Activated CD8-positive, alpha-beta T cell treated with anti-CD3 and anti-CD28 coated beads for 36 hours (primary cell): ENCODE measurements at places on chromosomes 4 and X. TPM values are rescaled to one million over a fixed set of nuclear protein-coding genes. Genes with fewer than 3 reads are reported as not detected.
A peak's percentile ranks its signal among the peaks of the same experiment; 100 is the strongest.

DNA sequence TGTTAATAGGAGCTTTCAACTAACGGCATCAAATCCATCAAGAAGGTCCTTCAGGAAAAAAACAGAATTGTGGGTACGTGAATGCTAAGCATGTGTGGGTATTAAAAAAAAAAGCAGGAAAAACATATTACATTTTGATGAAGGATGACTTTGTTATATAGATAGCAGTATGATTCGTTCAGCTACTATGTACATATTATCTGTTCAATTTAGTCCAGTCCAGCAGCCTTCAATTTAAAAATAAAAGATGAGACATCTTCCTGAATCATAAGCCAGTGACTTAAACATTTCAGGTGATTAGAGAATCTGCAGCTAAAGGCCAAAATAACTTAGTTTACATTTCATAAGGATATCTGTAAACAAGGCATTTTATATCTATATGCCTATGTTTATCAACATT lies 63.4 kb downstream of the LCORL start:
- no peak for DNase-seq
- H3K36me3 ChIP-seq: peaks cover 47% of the 10 kb centered on the region

GRCh38 chr4:103204111-103204510 lies 6.0 kb upstream of the CENPE start:
- H3K27ac ChIP-seq: no peak overlapping the region
- H3K27me3 ChIP-seq: peaks cover 10% of the 10 kb centered on the region
- H3K36me3 ChIP-seq: no peaks in the 10 kb centered on the region
- H3K4me3 ChIP-seq: no peak overlapping the region
- no peaks in the 10 kb centered on the region for H3K4me1 ChIP-seq

GRCh38 chr4:17515445-17516407 lies 761 bp downstream of the CLRN2 start:
- peaks cover 14% of the 10 kb centered on the region for H3K27me3 ChIP-seq
- DNase-seq: no peak
- H3K4me3 ChIP-seq: no peak overlapping the region

The VEGFC gene
- total RNA-seq: not detected

DNA sequence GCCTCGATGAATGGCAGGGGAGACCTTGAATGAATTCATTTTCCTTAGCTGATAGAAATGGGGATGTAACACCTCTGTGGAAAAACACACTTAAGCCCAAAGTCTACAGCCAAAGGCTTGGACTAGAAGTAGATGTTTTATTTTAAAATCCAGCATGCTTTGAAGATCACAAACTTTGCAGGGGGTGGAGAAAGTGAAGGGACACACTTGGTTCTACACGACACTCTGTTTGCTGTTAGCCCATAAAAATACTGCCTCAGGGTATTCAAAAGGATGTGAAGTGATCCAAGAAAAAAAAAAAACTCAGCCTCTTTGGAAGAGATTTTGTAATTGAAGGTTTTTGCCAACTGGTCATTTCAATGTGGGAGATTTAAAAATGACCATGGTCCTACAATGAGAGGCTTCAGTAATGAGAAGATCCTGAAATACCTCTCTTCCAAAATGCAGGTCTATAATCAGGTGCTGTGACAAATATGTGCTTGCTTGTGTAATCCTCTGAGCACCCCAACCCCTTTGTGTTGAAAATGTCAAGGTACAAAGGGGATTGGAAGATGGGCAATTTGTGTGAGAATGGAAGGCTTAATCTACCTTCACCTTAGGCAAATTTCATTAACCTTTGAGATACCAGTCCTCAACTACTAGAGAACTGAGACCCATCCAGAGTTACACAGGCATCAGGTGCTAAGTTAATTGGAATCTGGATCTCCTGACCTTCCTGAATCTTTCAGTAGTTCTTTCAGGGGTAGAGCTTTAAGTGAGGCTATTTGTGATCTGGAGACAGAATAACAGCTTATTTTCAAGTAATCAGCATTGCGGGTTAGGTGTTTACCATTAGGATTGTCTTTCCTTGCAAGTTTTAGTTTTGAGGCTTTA lies 82.5 kb downstream of the HS6ST2 start:
- no peaks in the 10 kb centered on the region for H3K36me3 ChIP-seq
- no peaks in the 10 kb centered on the region for H3K4me1 ChIP-seq
- no peaks in the 10 kb centered on the region for H3K27me3 ChIP-seq
- no peak overlapping the region for H3K27ac ChIP-seq
- H3K4me3 ChIP-seq: no peak overlapping the region

- H3K27ac ChIP-seq: no peak overlapping the region
- DNase-seq: no peak
- H3K4me3 ChIP-seq: no peak overlapping the region
- H3K27me3 ChIP-seq: no peaks in the 10 kb centered on the region
- no peaks in the 10 kb centered on the region for H3K36me3 ChIP-seq
- peaks cover 12% of the 10 kb centered on the region for H3K4me1 ChIP-seq
Observed at GRCh38 chrX:13492286-13492685, 77.1 kb upstream of the EGFL6 start.

DNA sequence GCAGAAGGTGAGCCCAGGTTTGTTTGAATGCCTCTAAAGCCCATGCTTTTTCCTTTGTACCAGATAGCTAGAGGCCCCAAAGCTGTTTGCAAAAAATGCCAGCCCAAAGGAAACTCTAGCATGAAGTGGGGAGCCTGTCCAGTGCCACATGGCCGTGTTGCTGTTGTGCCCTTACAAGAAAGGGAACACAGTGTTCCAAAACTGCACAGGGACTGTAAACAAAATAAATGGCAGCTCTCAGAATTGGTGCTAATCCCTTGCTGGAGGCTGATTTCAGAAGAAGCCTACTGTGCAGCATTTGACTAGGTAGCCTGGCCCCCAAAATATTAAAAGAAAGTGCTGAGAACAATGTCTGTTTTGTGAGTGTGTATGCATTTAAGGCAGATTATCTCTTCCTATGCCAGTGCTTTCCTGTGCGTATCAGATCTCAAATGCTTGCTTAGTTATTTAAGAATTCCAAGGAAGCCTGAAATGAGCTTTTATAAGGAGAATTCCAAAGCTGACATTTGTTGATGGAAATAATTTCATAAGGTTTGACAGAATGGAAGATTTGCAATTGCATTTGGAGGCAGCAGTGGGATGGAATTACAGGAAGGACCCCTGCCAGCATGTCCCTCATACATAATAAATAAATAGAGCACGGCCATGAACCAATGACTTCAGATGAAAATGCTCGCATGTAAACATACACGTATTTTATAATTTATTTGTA lies 115.7 kb downstream of the IRF2 start:
- H3K27me3 ChIP-seq: no peaks in the 10 kb centered on the region
- H3K27ac ChIP-seq: no peak overlapping the region
- peaks cover 34% of the 10 kb centered on the region for H3K4me1 ChIP-seq
- no peak for DNase-seq

DNA sequence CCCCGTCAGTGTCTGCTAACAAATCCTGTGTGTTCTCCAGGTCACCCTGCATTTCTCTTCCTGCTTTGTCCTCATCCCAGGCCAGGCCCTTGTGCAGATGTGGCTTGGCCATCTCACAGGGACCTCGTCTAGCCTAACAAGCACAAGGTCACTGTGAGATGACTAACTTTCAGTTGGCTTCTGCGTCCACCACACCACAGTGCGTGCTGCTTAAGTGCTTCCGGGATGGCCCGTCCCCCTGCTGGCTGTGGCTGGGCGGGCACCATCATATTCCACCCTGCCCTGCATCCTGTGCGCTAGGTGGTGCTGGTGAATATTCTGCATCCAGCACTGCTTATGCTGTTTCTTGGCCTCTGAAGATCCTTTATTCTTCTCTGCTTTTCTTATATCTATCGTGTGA lies 33.8 kb downstream of the RBBP7 start:
- peaks cover 29% of the 10 kb centered on the region for H3K36me3 ChIP-seq
- no peaks in the 10 kb centered on the region for H3K27me3 ChIP-seq
- H3K4me1 ChIP-seq: no peaks in the 10 kb centered on the region
- peak overlapping the region; percentile 52 for H3K27ac ChIP-seq
- no peak overlapping the region for H3K4me3 ChIP-seq
- peak; percentile 29 for DNase-seq

DNA sequence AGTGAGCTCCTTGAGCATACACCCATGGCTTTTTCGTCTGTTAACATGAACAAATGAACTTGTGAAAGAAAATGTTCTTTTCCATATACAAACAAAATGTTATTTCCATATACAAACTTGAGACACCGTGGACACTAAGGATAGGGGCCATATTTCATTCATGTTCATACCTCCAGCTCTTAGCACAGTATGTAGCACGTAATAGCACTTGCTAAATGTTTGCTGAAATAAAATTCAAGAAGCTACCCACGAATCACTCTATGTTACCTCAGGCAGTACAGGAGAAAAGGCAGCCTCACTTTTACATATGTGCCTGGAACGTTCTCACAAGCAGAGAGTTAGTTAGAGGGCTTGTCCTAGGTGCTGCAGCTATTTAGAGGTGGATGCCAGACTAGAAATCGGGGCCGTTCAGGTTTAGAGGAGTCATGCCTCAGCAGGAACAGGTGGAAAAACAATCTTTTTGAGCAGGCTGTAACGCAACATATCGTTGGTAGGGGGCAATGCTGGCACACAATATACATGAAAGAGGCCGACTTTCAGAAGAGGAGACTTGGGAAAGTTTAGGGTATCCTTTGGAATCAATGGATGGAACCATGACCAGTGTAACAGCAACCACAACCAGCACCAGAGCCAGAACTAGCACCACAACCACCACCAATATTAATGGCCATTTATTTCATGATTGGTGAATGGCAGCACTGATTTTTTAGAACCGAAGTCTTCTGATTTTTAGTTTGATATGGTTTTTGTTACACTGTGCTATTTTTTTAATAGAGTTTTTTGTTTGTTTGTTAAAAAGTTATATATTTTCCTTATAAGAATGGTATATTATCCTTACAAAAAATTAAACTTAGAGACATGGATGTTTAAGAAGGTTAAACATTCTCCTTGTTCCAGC lies 14.8 kb upstream of the PAQR3 start:
- peaks cover 6% of the 10 kb centered on the region for H3K27me3 ChIP-seq
- H3K4me1 ChIP-seq: no peaks in the 10 kb centered on the region
- peak; percentile 13 for DNase-seq
- no peak overlapping the region for H3K27ac ChIP-seq
- no peak overlapping the region for H3K4me3 ChIP-seq
